ENCODE measurements at places on chromosomes 1 and 21.

- peak; percentile 58 for DNase-seq
Measured at GRCh38 chr1:34639701-34640100, 115.1 kb upstream of the GJB5 start.

DNA sequence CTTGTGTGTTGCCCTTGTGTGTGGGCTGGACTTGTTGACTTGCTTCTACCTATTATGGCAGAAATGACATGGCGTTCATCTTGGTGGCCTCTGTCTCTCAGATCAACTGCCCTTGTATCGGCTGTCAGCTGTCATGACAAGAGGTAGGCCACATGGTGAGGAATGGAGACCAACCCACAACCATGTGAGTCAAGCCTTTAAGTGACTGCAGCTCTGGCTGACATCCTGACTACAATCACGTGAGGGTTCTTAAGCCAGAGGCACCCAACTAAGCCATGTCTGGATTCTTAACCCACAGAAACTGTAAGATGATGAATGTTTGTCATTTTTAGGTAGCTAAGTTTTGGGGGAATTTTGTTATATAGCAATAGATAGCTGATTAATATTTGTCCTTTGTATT is 82.1 kb downstream of the KCND3 start:
- no peak for DNase-seq

DNA sequence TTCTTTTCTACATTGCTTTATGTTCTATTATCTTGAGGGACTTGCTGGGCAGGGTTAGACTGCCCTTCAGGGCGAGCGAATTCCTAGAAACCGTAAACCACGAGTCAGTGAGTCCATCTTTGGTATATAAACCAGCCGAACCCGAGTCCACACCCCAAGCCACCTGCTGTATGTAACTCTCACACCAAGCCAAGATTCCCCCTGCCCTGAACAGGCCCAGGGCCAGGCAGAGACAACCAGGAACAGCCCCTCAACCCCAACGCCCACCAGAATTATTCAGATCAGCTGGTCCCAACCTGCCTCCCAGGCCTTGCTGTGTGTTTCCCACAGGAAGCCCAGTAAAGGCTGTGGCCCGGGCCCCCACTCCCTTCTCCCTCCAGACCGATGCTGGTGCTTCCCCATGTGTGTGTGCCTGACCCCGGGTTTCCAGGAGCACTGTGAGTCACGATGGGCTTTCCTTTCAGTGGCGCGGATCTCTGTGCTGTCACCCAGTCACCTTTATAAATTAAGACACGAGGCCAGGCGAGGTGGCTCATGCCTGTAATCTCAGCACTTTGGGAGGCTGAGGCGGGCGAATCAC is 17.1 kb downstream of the KIF17 start:
- no peak for DNase-seq

DNA sequence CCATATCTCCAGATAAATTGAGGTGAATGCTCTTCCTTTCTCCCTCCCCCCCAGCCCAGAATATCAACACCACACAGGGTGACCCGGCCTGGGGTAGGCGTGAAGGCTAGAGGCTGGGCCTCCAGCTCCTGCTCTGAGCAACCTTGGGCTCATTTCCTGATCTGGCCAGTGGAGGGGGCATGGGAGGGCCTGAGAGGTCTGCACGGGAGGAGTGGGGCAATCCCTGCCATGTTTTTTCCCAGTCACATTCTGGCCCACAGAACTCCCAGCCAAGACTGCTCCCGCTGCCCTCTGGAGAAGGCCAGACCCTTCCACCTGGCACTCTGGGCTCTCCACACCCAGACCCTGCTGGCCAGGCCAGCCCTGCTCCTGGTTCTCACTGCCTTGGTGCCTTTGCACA is 3.9 kb downstream of the CLDN19 start:
- no peak for DNase-seq

GRCh38 chr1:226977643-226978431 is 37.7 kb downstream of the COQ8A start:
- no peak for DNase-seq

- DNase-seq = no peak
Measured at GRCh38 chr1:167345386-167345733, 124.7 kb downstream of the POU2F1 start.

DNA sequence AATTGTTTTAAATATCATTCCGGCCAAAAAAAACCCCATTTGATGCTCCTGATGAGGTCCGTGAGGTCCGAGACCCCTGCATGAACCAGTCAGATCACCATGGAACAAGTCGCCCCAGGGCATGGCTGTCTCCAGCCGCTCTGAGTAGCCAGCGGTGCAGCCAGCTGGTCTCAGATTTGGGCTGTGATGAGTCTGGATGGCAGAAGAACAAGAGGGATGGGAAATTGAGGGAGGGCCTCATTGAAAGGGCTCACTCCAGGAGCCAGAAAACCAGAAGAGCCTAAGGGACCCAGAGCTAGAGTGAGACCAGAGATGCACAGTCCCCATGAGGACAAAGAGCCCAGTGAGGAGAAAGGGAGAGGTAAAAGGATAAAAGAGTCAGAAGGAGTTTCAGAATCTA is 174.0 kb downstream of the TOMM20 start:
- DNase-seq = peak; percentile 50

GRCh38 chr1:84870591-84870990 is 22.4 kb downstream of the LPAR3 start:
- no peak for DNase-seq

DNA sequence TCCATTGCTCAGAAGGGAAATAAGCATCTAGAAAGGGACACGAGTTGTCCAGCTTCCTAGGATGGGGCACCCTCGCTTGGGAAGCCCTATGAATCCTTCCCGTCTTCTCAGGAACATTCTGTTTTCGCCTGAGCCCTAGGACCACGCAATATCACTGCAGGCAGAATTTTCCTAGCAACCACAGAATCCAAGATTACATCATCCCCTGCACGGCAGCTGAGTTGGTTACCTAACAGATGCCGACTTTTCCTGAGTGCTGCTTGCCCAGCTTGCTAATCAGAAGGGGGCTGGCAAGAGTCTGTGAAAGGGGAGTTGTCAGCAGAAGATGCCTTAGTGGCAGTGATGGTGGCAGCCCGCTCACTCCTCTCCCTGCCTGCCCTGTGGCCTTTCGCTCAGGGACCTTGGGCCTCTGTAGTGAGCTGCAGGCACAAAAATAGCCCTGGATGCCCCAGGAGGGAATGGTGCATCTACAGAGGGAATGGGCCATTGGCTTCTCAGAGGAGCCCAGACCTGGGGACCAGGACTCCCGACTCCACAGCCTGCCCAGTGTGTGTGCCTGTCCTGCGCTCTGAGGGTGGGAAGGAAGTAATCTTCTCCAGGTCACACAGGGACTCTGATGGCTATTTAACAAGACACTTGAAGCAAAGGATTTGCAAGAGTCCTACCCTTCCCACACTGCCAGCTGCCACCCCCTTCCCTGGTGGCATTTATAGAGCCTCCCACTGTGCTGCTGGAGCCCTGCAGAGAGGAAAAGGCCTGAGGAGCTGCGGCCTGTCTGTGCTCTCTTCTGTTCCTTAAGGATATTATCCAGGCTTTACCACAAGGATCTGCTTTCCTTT is 28.9 kb upstream of the CLSTN1 start:
- peak; percentile 46 for DNase-seq

GRCh38 chr1:15538771-15539170 is 12.1 kb downstream of the DNAJC16 start:
- DNase-seq = no peak

- no peak for DNase-seq
Measured at GRCh38 chr1:51247022-51247421, 10.9 kb downstream of the RNF11 start.

- DNase-seq = peak; percentile 96
Measured at GRCh38 chr1:155086128-155086741, 7.6 kb downstream of the EFNA3 start.

DNA sequence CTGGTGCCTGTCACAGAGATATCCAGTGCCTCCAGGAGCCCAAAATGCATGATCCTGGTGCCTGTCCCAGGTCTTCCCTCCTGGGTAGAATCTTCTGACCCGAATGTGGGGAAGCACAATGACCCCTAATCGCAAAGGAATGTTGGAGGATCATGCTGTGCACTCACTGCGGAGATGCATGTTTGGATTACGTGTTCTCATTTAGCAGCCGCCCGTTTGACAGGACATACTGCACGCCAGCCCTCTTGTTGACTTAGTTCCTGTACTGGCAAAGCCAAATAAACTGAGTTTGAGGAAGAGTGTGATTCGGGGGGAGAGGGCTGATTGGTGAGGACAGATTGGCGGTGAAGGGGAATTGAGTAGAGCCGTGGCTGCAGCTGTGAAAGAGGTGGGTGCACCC is 85.9 kb upstream of the SIM2 start:
- DNase-seq = no peak

DNA sequence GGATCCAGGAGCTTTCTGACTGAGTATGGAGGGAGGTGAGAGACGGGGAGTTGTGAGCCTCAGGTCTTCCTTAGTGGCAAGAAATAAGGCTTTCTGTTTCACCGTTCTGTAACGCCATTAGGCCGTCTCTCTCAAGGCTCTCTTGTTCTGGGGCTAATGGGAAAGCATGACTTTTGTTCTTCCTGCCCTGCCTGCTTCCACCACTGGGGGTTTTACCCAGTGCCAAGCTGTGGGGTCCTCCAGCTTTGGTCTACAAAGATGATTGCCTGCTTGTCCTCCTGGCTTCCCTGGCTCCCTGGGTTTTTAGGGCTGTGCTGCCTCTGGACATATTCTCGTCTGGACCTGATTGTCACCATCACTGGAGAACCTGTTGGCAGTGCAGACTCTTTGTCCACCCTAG is 74.8 kb upstream of the TINAGL1 start:
- no peak for DNase-seq

GRCh38 chr1:54485416-54485815 is 62.6 kb upstream of the ACOT11 start:
- no peak for DNase-seq

- no peak for DNase-seq
Measured at GRCh38 chr1:13779930-13780329, 79.9 kb downstream of the PRDM2 start.

DNA sequence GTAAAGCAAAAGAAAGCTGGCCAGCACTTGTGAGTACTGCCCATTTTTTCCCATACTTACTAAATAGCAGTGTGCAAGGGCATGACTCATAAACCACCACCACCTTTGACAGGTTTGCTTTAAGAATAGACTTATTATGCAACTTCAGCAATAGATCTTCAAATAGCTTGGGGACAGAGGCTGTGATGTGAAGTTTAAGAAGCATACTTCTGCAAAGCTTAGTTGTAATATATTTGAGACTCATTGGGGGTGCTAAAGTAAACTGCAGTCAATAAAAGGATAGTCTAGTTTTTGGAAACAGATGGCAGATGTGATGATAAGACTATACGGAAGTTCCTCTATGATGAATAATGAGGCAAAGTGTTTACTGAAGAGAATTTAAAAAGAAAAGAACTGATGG is 210.0 kb downstream of the PLA2G4A start:
- no peak for DNase-seq

- peak; percentile 50 for DNase-seq
Measured at GRCh38 chr1:74508449-74508848, 4.0 kb downstream of the LRRC53 start.

DNA sequence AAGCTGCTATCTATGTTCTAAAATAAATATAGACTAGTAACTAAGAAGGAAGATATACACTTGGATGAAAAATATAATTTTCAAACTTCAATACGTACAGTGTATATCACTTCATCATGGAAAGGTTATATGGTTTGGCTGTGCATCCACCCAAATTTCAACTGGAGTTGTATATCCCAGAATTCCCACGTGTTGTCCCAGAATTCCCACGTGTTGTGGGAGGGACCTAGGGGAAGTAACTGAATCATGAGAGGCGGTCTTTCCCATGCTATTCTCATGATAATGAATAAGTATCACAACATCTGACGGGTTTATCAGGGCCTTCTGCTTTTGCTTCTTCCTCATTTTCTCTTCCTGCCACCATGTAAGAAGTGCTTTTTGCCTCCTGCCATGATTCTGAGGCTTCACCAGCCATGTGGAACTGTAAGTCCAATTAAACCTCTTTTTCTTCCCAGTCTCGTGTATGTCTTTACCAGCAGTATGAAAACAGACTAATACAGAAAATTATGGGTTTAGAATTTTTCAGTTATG is 10.7 kb downstream of the NEGR1 start:
- no peak for DNase-seq

DNA sequence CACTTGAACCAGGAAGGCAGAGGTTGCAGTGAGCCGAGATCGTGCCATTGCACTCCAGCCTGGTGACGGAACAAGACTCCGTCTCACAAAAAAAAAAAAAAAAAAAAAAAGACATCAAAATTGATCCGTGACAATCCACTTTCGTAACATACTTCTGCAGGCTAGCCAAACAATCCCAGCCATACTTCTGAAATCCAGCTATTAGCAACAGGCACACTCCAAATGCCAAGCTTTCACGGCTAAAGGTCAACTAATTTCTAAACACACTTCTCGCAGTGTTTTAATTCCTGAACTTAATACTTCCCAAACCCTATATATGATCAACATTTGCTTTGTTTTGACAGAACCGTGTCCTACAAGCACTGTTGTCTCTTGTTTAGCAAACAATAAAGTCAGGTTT is 411.3 kb upstream of the RUNX1 start:
- DNase-seq = no peak

- DNase-seq = peak; percentile 65
Measured at GRCh38 chr21:44982558-44983250, 42.9 kb downstream of the SLX9 start.

GRCh38 chr1:225762444-225762843 is 15.2 kb upstream of the SRP9 start:
- DNase-seq = peak; percentile 78

- DNase-seq = no peak
Measured at GRCh38 chr1:236815941-236816340, 20.8 kb downstream of the MTR start.

- no peak for DNase-seq
Measured at GRCh38 chr1:196774603-196775002, at the start of gene CFHR3. Gene CFHR3, plus strand, starts transcription at chr1:196774840. Its CDS starts 47 bp downstream, at chr1:196774887.

GRCh38 chr1:36463463-36463802 is 751 bp downstream of the MRPS15 start:
- no peak for DNase-seq

DNA sequence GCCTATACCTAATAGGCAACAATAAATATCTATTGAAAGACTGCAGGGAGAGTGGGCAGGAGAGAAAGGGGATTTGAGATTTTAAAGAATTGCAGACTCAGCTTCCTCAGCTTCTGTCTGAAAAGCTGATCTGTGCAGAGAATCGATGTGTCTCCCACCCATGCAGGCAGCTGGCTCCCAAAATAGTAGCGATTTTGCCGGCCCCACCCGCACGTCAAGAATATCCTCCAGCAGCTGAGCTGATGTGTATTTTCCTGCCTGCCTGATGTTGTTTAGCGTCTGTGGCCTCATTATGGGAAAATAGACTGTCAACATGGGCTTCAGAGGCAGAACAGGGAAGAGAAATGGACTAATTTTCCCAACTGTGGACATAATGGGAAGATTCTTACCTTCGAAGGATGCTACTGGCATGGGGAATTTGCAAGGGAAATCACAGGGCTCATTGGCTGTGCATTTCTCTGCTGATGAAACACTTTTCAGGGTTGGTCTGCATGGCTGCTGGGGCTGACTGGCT is 699.8 kb downstream of the PTPRU start:
- DNase-seq = no peak

DNA sequence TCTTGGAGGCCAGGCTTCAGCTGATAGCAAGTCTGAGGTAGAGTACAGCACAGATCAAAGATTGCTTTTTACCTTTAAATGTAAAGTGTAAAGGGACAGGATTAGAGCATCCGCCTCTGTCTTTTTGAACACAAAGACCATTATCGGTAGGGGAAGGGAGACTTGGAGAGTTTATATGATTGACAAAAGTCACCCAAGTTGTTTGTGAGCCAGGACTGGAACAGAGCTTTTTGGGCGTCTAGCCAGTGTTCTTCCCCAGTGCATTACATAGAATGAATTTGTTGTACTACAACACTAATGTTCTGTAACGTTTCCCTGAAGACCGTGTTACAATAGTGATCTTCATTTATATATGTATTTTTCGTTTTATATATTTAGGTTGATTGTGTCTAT is 9.3 kb upstream of the PIGC start:
- no peak for DNase-seq

GRCh38 chr1:51714374-51715019 is 97.6 kb downstream of the OSBPL9 start:
- DNase-seq = no peak
